ENCODE measurements at places on chromosomes 5 and 9.

DNA sequence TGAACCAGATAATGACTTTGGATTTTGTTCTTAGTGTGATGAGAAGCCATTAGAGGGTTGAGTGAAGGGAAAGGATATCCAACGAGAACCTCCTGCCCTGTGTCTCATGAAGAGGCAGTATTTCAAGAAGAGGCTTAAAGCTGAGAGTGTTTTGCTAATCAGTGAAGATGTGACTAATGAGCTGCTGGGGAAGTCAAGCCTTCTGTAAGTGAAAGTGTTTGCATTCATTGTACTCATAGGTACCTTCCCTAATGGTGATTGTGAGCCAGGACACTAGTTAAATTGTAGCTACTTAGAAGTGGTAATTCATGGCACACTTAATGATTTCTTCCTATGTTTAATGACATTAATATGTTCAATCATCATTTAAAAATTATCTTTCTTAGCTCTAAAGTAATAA is 23.7 kb downstream of the PIP5K1B start:
- no peak for DNase-seq

DNA sequence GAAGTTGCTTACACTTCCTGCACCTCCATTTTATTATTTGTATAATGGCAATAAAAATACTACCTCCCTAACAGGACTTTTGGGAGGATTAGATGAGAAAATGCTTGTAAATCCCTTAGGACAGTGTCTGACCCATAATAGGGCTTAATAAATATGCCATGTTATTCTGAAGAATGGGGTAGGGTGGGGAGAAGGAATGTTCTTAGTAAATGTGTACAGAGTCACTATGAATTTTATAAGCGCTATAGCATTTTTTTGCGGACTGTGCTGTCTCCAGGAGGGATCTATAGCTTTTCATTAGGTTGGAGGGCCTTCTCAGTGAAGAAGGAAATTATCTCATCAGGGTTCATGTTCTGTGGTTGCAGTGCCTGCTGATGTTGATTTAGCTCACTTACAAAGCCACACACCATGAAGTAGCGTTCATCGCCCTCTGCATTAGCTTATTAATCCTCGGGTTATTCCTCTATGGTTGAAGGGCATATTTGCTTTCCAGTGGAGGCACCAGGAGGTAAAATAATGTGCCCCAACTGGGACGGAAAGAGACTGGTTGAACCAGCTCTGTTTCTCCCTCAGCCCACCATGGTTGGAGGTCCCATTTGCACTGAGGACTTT is 497.1 kb downstream of the ARHGEF28 start:
- DNase-seq, result no peak

- no peak for DNase-seq
These were observed 55.3 kb downstream of the PTBP3 start for GRCh38 chr9:112278152-112278551.

DNA sequence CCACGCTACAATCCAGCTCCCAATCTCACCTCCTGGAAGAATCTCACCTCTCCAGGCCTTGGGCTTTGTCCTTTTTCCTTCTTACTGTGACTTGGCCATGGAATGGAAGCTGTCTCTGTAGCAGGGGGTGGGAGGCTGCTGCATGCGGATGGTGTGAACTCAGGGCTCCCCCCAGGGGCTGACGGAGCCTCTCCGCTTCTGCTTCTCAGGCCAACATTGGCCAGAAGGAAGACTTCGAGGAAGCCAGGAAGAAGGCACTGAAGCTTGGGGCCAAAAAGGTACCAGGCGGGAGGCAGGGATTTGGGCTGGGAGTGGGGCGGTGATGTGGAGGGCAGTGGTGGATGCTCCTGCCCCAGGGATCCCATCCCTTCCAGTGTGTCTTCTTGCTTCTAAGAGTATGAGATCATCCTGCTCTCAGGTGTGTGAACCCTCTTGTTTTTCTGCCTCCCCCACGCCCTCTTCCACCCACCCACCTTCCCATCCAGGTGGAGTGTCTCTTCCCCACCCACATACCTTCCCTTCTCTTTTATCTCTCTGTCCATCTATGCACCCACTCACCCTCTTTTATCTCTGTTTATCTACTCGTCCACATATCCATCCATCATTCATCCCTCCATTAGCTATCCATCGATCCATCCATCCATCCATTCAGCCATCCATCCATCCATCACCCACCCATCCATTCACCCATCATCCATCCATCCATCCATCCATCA is 9.5 kb downstream of the ASS1 start:
- DNase-seq, result no peak

DNA sequence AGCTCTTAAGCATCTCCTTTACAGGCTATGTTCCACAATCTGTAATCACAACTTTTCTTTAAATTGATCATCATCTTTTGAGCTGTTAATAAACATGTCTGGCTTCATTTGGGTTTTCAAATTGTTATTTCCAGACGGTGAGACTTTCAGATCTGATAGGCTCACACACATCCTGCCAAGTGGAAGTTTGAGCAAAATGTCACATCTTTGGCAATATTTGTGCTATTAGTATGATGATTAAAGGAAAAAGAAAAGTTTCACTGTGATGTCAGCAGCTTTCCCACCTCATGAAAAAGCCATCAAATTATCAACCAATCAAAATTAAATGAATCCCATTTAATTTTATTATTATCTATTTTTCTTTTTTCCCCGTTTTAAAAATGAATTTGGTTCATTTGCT is 29.8 kb downstream of the SLC1A1 start:
- DNase-seq, result no peak

GRCh38 chr9:73162987-73163768 is 11.5 kb downstream of the ANXA1 start:
- no peak for DNase-seq

- no peak for DNase-seq
These were observed 25.3 kb downstream of the PTPA start for GRCh38 chr9:129136446-129137035.

DNA sequence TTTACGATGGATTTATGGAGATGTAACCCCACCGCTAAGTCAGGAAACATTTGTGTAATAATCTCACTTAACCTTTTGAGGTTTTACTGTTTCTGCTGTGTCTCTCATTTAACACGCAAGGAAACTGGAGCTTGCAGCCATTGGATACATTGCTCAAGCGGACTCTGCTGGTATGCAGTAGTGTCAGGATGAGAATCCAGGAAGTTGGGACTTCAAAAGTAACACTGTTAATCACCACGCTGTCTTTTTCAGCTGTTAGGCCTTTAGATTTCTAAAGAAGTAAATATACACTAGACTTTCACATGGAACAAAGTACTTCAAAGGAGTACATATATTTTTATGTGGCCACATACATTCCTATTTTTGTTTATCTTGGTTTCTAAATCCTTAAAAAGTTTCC is 114.7 kb downstream of the LPAR1 start:
- no peak for DNase-seq

GRCh38 chr5:100890461-100891008 is 12.5 kb downstream of the ST8SIA4 start:
- DNase-seq, result no peak

- DNase-seq, result no peak
These were observed 251.6 kb upstream of the PTGER4 start for GRCh38 chr5:40428126-40428525.

- no peak for DNase-seq
These were observed 71.5 kb upstream of the ELL2 start for GRCh38 chr5:96033116-96033515.

GRCh38 chr5:80569086-80569960 is 757 bp downstream of the ANKRD34B start:
- DNase-seq, result no peak

DNA sequence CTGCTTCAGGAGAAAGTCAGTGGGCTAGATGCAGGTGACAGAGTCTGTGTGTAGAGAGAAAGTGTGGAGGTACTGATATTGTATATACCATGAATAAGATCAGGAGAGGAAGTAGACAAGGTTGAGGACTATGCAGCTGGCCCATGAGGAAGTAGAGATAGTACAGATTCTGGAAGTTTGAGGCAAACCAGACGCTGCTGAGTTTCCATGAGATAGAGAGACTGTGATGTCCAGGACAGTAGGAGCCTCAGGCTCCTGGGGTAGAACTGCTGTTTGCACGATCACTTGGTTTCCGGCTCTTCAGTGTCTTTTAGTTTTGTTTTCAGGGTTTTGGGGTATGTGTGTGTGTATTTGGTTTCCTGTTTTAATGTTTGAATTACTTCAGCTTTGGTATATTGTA is 13.6 kb downstream of the OTULINL start:
- DNase-seq, result no peak

DNA sequence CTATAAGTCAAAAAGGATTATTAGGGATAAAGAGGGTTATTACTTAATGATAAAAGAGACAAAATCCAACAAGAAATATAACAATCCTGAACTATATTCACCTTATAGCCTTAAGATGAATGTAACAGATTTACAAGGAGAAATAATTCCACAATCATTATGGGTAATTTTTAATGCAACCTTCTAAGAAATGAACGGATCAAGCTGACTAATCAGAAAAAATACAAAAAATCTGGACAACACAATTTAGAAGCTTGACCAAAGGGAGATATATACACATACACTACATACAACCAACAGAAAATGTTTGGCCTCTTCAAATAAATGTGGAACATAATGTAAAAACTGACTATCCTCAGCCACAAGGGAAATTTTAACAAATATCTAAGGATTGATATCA is 102.3 kb downstream of the CPLANE1 start:
- DNase-seq, result no peak

DNA sequence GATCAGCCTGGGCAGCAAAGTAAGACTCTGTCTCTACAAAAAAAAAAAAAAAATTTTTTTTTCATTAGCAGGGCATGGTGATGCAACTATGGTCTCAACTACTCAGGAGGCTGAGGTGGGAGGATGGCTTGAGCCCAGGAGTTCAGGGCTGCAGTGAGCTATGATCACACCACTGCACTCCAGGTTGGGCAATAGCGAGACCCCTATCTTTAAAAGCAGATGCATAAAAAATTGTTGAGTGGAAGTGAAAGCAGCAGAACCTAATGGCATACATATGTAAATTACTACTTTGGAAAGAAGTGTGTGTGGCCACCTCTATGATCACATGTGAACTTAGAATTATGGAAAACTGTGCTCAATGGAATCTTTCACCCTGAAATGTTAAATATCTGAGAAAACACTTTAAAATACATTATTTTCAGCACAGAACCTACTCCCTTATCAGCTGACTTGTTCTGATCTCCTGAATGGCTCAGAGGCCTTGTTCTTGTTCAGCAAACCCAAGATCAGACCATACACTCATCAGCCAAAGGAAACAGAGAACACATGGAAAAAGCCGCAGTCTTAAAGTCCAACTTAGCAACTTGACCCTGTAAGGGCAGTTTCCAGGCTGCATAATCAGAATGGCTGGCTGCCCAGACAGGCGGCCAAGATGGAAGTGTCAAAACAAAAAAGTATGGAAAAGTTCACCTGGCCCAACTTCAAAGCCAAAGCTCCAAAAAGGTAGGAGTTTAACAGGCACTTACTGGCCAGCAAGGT is 56.5 kb downstream of the SIL1 start:
- DNase-seq, result peak; percentile 48

DNA sequence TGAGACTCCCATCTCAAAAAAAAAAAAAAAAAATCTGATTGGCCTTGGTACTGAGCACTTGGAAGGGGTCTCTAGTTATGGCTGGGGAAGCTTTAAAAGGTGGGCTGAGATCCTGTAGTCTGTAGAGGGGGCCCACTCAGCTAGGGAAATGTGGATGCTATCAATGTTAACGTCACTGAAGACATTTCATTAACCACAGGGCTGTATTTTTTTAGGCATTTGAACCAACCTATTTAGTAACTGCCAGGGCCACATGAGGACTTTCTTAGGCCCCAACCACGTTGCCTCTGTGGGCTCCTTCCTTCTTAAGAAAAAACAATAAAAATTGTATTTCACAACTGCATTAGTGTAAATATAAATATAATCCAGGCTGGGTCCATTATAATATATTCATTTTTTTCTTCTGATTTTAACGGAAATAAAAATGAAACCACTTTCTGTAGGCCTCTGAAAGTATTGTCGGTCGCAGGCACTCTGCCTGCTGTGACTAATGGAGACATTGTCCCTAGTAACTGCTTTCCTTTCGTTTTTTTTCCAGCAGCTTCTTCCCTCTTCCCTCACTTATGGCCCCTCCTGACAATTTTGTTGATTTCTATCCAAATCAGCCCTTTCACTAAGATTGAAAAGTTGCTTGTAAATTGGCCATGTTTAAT is 71.6 kb downstream of the GCNT1 start:
- no peak for DNase-seq

- no peak for DNase-seq
These were observed 71.0 kb downstream of the SSBP2 start for GRCh38 chr5:81679885-81680284.

DNA sequence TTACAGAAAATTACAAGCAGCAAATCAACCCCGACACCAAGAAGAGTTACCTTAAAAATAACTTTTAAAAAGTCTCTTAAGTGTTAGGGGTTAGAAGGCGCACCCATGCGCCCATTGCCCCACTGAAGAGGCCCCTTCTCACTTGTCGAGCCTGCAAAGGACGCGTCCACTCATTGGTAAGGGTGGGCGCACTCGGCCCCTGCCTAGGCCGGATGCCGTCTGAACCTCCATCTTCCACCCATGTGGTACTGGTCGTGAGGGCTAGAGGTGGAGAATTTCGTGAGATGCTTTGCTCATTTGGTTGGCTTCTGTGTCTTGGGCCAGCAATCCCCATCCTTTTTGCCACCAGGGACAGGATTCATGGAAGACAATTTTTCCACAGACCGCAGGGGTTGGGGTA is 27.5 kb upstream of the LRRC14B start:
- DNase-seq, result peak; percentile 8

DNA sequence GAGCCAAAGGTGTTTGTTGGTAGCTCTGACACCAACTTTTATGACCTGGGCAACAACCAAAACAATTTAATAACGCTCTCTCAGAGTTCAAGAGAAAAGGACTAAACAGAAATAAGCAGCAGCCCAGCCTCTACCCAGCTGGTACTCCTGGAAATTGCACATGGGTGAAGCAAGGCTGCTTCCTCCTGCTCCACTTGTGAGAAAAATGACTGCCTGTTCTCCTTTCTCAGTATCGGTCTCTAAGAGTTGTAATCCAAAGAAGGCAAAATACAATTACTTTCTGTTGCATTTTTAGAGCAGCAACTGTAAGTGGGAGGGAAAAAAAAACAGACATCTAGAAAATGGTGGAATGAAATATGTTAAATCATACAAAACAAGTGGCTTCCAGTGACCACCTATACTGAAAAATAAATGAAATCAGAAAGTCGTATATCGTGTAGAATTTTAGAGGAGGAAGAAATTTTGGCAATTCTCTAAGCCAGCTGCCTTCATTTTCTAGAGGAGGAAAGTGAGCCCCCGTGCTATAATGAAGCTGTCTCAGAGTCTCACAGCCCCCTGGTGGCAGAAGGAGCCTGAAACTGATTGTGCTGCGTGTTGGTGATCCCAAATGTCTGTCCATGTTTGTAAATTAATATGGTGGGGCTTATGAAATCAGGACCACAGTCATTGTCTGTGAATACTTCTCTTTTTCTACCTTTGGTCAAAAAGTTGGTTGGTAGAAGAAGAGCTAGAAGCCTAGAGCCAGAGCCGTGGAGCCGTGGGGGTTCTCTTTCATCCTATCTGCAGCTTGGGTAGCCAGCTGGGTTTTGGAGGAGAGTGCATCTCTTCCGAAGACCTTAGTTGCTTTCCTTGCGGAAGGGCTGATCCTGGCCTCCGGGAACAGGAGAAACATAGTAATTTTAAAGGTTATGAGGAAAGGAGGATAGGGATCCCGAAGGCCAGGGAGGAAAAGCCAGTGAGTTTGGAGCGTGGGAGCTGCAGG is 139.9 kb downstream of the PIP5K1B start:
- peak; percentile 35 for DNase-seq

GRCh38 chr5:132021654-132022053 is 10.2 kb upstream of the ACSL6 start:
- DNase-seq, result no peak

Data from left colon (tissue), 2 donors.